Stimulated activated effector memory CD8-positive, alpha-beta T cell treated with anti-CD3 and anti-CD28 coated beads, Interleukin-12 subunit alpha, Interleukin-12 subunit beta, amount 100 ng/mL, for 72 hours (primary cell): ENCODE measurements at places on chromosomes 4 and X.

GRCh38 chr4:148120216-148120615 is 322.0 kb downstream of the NR3C2 start:
- no peak for DNase-seq

DNA sequence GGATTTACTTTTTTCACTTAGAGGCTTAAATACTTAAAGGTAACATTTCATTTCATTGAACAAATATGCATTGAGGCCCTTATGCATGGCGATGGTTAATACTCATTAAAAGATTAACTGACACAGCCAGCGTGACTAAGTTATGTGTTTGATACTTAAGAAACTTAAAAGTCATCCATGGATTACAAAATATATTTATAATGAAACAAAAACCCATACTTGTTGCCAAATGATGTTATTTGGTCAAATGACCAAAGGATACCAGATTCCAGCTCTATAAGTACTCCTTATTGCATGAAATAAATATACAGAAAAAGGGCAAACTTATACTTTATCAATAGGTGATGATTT is 26.7 kb downstream of the ZNF330 start:
- no peak for DNase-seq

DNA sequence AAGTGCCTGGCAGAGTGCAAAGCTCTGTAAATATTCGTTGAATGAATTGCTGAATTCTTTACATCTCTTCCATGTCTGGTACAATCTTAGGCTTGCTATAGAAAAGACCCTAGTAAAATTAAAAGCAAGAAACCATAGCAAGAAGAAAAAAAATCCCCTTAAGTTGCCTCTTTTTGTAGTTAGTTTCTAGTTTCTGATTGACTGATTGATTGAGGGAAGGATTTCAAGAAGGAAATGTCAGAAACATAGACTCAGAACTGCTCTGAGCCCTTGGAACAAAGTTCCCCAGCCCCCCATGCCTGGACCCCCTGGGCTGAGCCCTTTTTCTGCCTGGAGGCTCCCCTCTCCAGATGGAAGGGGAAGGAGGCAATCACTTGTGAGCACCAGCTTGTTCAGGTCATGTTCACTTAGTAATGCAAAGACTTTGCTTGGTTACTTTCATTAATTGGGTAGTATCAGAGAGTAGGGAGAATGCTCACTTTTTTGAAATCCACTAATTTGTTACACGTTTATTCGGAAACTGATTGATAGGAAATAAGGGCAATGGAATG is 35.6 kb downstream of the DAPP1 start:
- DNase-seq, result no peak

DNA sequence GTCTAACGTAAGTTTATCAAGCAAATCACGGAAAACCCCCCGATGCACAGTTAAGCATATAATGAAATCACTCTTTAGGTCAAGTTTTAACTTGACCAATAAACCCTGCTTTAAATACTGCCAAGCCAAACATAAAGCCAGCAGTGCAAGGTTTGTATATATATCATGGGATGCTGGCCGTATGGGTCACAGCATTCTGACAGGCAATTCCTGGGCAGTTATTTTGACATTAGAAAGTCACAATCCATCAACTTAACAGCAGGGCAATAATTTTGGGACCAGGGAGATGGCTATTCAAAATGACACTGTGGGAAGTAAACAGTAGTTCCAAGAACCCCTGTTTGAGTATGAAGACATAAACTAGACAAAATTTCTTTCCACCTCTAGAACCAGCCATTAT is 116.9 kb downstream of the ZNF827 start:
- DNase-seq, result no peak

- no peak for DNase-seq
Observed at GRCh38 chr4:94763005-94763404, 5.2 kb downstream of the BMPR1B start.

GRCh38 chr4:127403471-127404084 is 229.2 kb upstream of the INTU start:
- no peak for DNase-seq

DNA sequence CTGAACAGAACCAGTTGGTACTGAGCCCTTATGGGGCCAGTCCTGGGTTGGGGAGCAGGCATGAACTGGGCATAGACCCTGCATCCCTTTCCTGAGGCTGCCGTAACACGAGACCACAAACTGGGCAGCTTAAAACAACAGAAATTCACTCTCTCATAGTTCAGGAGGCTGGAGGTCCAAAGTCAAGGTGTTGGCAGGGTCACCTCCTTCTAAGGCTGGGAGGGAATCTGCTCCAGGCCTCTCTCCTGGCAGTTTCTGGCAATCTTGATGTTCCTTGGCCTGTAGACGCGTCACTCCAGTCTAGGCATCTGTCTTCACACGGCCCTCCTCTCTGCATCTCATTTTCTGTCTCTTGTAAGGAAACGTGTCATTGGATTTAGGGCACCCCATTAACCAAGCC is 19.8 kb upstream of the SORCS2 start:
- DNase-seq, result no peak

DNA sequence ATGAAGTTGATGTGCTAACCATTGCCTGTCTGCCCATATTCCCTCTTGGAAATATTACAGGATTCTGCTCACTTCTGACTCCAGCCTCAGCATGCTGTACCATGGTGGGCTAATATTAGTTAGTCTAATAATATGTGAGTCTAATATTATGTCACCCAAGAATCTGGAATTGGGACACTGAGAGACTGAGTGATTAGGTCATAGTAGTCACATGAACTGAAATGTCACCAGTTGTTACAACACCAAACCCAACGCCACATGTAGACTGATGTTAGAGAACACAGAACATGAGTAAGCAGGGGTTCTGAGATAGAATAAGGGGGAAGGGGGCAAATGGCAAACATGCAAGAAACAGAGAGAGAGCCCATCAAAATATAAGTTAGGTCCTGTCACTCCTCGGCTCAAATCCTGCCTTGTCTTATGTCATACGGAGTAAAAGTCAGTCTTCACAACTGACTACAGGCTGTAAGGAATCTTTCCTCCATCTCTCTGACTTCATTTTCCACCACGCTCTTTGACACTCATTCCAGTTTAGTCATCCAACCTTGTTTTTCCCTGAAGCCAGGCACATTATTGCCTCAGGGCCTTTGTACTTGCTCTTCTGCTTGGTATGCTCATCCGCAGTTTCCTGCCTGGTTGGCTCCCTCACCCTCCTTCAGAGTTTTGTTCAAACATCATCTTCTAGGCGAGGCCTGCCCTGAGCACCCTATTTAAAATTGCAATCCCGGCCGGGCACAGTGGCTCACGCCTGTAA is 9.6 kb upstream of the SLAIN2 start:
- no peak for DNase-seq

- DNase-seq, result no peak
Observed at GRCh38 chrX:97787849-97788248, 904.1 kb downstream of the RPA4 start.

GRCh38 chr4:94208266-94208665 is 601 bp downstream of the SMARCAD1 start:
- DNase-seq, result no peak

GRCh38 chr4:121789455-121789854 is 11.7 kb upstream of the EXOSC9 start:
- DNase-seq, result no peak

GRCh38 chrX:99901091-99901490 is 509.0 kb downstream of the PCDH19 start:
- DNase-seq, result no peak

GRCh38 chr4:84856468-84857049 is 109.9 kb downstream of the WDFY3 start:
- no peak for DNase-seq

DNA sequence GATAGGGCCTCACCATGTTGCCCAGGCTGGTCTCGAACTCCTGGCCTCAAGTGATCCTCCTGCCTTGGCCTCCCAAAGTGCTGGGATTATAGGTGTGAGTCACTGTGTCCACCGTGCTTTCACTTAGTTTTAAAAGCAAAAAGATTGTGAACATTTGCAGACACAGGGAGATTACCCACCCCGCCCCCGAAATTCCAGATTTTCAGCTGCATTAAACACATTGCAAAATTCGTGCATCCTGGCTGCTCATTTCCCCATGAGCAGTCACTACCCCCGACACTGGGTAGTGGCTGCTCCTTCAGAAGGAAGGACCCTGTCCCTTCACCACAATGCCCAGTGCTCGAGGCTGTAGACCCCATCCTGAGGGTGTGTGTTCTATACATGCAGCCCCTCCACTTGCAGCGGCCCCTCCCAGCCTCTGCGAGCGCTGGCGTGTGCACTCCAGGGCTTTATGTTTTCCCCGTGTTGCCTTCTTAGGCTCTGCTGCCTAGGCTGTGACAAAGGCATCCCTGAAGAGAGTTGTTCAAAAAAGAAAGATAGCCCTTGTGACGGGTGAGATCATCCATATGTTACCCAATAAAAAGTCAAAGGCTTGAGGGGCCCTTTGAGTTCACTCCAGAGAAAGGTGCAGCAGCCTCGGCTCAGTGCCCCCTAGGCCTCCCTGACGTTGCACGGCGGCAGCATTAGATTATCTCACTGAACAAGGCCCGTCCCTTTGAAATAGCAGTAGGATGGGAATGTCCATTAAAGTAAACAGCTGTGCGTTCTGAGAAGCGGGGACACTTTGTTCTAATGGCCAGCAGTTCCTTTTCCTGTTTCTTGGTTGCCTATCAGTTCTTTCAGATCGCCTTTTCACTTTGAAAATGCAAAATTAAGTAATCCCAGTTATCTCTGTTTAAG is 71.6 kb downstream of the SHROOM2 start:
- DNase-seq, result no peak

GRCh38 chrX:134764202-134764785 is 106.0 kb upstream of the PLAC1 start:
- no peak for DNase-seq

- DNase-seq, result no peak
Observed at GRCh38 chr4:138951764-138952163, 63.8 kb upstream of the NOCT start.

DNA sequence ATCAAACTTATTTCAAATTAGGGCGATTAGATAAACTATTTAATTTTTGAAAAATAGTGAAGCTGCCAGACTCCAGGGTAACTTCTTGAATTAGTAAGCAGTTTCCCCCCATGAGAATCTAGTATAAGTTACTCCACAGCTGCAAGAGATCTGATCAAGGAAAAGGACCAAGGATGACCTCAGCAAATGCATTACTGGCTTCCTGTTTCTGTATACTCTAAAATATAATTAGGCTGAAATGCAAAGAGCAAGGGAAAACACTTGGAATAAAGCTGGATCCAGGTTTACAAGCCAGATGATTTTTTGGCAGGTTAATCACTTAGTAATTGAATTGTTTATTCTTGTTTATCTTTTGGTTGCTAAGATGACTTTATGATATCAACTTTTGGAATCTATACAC is 13.4 kb upstream of the P2RY10 start:
- DNase-seq, result no peak

GRCh38 chr4:40531636-40532023 is 98.0 kb downstream of the RBM47 start:
- no peak for DNase-seq

DNA sequence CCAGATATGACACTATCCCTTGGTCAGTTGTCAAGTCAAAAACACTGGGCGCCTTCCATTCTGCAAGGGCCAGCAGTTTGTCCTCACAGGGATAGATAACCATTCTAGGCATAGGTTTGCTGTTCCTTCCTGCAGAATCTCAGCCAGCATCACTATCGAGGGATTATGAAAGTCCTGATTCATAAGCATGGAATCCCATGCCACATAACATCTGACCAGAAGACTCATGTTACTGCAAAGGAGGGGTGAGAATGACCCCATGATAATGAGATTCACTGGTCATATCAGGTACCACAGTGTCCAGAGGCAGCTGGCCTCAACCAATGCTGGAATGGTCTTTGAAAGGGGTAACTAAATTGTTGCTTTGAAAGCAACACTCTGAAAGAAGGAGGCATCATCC is 84.7 kb downstream of the OTC start:
- DNase-seq, result no peak

- DNase-seq, result no peak
Observed at GRCh38 chrX:13658602-13659001, 5.7 kb downstream of the TCEANC start.

GRCh38 chr4:4492161-4492847 is 49.5 kb downstream of the STX18 start:
- no peak for DNase-seq

GRCh38 chr4:7430368-7430964 is 4.3 kb downstream of the PSAPL1 start:
- DNase-seq, result no peak

DNA sequence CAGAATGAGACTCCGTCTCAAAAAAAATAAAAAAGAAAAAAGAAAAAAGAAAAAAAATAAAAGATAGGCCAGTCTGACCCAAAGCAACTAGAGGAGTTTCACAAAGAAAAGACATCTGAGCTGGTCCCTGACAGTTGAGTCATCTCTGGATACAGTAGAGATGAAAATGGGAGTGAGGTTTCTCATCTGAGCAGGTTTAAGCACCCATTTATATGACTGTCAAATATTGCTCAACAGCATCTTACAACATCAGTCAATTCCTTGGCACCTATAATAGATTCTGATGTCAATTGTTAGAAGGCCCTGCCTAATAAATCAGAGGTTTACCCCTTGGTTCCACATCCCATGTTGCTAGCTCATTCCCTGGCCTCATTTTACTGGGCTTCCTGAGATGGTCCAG is 490.5 kb downstream of the MAGEE1 start:
- no peak for DNase-seq

- no peak for DNase-seq
Observed at GRCh38 chr4:43089730-43090129, 197.2 kb downstream of the GRXCR1 start.

DNA sequence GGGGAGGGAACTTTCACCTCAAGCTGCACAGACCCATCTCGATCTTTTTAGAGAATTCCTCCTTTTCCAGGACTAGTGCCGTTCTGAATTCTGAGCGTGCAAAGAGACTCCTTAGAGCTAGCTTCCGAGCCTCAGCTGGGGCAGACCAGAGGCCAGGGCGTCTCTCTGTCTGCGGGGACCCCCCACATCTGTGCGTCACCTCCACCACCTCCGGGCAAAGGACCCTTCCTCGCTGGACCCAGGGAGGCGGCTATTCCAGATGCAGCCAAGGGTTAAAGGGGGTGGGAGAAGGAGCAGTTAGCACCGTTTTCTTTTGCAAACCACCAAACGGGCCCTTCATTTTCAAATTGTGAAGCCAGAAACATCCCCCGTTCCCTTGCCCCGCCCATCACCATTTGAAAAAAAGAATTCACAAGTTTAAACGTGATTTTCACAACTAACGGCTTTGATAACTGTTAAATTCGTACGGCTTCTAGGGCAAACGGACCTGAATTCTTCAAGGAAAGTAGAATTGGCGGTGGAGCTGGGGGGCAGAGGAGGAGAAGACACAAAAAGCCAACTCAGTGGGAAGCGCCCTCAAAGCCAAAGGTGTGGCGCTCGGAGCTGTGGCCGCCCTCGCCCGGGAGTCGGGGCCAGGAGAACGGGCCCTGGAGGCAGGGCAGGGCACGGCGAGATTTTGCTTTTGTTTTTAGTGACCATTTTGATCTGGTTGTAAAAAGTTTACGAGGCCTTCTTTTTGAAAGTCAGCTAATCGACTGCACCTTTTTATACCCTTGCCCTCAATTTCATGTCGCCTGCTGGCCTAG is 3.3 kb upstream of the PDGFRA start:
- no peak for DNase-seq

- no peak for DNase-seq
Observed at GRCh38 chr4:80005863-80006262, 67.2 kb downstream of the ANTXR2 start.
